ENCODE measurements at places on chromosomes 11 and 22. TPM values are rescaled to one million over a fixed set of nuclear protein-coding genes. Genes with fewer than 3 reads are reported as not detected.
A peak's percentile ranks its signal among the peaks of the same experiment; 100 is the strongest.

Gene KLHDC7B
- 16.1 TPM for total RNA-seq

Gene OR6A2
- total RNA-seq, result 0.25 TPM

Gene OR5A1
- not detected for total RNA-seq

DNA sequence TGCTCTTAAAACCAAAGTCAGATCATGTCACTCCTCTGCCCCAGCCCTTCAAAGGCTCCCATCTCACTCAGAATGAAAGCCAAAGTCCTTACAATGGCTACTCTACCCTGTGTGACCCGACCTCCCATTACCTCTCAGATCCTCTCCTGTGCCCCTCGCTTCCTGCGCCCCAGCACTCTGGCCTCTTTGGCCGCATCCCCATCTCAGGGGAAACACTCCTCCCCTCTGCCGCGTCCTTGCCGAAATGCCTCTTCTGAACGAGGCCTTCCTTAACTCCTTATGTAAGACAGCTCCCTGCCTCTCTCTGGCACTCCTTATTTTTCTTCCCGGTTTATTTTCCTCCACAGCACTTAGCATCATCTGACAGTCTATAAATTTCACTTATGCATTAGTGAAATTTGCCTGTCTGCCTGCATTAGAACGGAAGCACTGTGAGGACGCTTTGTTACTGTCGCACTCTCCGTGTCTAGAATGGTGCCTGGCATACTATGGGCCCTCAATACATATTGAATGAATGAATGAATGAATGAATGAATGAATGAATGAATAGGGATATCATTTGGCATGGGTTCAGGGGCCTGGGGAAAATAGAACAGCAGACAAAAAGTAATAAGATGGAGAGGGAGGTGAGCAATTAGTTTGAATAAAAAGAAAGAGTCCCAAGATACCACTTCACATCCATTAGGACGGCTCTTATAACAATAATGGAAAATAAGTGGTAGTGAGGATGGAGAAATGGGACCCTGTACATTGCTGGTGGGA, 137.8 kb downstream of the CEP164 start:
- DNase-seq, result no peak

DNA sequence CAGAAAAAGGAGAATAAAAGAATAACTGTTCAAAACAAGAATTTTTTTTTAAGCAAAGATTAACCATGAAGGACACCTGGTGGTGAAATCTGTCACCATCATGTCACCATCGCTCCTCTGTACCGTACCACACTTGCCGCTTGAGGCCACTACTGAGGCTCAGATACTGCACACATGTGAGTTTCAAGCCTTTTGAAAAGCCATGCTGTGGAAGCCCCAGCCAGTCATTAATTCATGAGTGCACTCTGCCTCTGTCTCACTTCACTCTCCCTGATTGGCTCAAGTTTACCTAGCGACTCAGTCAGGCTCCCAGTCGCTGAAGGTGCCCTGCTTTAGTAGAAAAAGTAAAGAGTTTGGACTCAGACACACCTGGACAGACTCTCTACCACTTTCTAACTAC, 6.6 kb upstream of the MS4A12 start:
- DNase-seq, result no peak

DNA sequence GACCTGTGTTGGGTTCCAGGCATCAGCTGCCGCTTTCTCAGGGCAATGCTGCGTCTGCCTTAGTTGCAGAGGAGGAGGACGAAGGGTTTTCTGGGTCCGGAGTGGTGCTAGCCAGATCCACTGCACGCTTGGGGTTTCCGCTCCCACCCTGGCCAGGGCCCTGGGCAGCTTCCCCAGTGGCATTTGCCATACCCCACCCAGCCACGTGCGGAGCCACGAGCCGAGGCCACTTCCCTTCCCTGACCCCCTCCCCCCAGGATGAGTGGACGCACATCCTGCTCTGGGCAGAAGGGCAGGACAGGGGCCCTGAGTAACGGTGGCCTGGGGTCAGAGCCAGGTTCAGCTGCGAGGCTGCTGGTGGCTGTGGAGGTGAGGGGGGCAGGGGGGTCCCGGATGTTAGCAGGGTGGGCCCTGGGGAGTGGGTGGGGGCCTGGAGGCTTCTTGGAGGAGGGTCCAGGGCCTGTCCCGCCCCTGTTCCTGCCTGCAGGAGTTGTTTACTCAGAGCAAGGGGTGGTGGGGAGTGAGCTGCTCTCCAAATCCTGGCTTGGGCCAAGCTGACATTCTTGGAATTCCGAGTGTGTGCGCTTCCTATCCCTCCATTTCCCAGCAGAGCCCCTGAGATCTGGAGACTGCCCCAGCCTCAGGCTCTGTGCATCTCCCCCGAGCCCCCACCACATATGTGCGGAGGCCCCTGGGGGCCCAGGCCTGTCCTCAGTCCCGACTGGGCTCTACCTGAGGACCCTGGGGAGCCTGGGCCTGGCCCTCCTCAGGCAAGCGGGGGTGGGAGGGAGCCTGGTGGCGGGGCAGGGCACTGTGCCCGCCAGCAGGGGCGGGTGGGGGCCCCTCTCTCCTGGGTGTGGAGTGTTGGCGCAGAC, 1.4 kb downstream of the TSPAN4 start:
- DNase-seq, result peak; percentile 98

DNA sequence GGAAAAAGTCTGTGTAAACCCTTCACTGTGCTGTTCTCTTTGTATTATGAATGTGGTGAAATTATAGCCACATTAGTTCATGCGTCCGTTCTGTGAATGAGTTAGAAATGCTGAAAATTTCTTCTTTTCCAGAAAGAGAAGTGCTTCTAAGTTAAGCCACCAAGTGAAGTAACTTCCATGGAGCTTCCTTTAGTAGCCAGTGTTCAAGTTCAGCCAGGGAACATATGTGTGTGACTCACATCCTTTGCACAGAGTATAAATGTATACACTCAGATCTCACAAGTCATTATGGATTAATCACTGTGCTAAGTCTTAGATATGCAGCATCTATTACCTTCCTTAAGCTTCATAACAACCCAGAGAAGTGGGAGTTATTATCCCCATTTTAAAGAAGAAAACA, 3.1 kb upstream of the MMP8 start:
- DNase-seq, result no peak

- DNase-seq, result no peak
These were observed 21.6 kb upstream of the FCHSD2 start for GRCh38 chr11:73163638-73164174.

GRCh38 chr11:130214861-130215530, 55.4 kb downstream of the ST14 start:
- DNase-seq, result no peak

- no peak for DNase-seq
These were observed 23.2 kb upstream of the MGAT3 start for GRCh38 chr22:39433476-39434242.

Measured in kidney (tissue), 22 donors.